ENCODE measurements at places on chromosomes 7 and 10.

DNA sequence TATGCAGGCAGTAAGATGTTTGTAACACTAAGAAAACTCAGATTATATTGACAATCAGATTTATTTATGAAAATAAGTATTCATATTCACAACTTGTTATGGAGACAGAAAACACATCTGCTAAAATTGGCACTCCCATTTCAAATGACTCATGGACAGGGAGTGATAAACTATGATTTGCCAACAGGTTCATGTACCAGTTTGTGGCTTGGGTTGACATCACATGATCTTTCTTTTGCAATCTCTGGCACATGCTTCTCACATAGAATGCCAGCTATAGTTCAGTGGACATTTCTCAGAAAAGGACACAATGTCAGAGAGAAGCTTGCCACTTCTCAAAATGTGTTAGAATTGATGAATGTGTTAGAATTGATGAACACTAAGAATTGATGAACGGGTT lies 663.2 kb upstream of the ANKRD30A start:
- no peak for DNase-seq

GRCh38 chr7:70114806-70115205 lies 516.5 kb downstream of the AUTS2 start:
- DNase-seq, result no peak

GRCh38 chr10:125363791-125364190 lies 203.4 kb upstream of the CTBP2 start:
- DNase-seq, result no peak

DNA sequence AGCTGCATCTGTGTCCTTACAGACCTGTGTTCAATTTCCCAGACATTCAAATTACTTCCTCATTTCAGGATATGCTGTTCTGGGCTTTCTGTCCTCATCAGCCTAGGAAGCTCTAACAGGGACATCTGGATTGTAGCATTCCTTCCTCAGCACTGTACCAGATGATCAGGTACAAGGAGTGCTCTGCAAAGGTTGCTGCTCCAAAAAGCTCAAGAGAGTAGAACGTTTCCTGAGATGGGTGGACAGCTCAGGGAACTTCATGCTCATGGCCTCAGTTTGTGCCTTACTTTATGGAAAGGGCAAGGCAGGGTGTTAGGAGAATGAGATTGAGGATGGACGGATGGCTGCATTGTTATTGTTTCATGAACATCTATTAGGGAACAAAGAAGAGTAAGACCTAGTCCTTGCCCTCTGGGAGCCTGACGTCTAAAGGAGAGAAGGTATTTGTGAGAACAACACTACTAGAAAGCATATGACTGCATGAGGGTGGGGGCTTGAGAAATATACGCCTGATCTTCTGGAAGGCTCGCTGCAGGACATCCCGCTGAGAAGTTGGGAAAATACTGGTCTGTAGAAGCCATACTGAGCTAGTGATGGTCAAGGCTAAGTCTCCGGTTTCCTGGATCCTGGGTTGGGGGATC lies 10.5 kb upstream of the ZNF212 start:
- no peak for DNase-seq

DNA sequence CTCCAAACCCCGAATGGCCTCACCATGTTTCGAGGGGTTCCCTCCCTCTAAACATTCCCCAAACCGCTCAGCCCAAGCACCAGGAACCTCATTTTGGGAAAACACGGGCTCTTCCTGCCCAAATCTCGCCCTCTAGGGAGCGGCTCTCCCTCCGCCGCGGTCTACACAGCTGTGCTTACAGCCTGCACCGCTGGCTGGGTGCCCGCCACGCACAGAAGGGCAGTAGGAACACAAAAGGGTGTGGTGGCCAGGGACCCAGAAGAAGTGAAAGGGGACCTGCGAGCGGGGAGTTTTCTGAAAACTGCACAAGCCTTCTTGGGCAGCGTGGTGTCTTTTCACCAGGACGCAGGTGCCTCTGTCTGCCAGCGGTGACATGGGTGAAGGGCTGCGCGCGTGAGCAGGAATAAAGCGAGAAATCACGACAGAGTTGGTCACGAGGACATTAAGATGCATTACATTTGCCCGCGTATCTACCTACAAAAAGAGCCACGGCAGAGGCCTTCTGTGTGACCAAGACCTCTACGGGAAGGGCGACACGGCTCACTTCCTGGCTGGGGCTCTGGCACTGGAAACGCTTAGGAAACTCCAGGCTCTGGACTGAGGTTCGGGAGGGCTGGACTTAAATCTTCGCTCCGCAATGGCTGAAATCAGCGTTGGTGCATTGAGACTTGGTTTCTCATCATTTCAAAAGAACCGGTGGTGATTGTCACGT lies 171.7 kb downstream of the LSM5 start:
- no peak for DNase-seq

GRCh38 chr7:28815928-28816373 lies 142.2 kb downstream of the TRIL start:
- DNase-seq, result no peak

DNA sequence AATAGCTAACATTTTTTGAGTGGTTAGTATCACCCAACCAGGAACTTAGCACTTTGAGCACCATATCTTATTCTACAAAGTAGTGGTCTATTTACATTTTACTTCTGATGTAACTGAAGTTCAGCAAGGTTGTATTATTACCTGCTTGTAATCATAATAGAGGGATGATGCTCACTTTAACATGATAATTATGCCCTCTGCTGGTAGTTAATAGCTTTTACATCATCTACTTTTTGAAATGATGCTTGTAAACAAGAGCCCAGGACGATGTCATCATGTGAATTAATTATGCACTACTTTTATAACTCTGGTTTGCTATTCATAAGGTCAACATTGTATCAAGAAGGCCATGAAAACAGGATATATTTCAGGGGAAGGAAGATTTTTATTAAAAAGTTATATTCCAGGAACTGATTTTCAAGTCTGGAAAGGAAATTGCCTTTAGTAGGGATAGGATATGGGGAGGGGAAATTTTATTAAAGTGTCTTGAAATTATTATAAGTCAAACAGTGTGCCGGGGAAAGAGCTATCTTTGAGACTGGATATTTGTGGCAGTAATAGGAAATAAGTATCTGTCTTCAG lies 80.3 kb upstream of the SCIN start:
- no peak for DNase-seq

GRCh38 chr10:43041422-43042342 lies 35.2 kb upstream of the RET start:
- no peak for DNase-seq

GRCh38 chr10:59895629-59896116 lies 10.7 kb downstream of the CCDC6 start:
- no peak for DNase-seq

DNA sequence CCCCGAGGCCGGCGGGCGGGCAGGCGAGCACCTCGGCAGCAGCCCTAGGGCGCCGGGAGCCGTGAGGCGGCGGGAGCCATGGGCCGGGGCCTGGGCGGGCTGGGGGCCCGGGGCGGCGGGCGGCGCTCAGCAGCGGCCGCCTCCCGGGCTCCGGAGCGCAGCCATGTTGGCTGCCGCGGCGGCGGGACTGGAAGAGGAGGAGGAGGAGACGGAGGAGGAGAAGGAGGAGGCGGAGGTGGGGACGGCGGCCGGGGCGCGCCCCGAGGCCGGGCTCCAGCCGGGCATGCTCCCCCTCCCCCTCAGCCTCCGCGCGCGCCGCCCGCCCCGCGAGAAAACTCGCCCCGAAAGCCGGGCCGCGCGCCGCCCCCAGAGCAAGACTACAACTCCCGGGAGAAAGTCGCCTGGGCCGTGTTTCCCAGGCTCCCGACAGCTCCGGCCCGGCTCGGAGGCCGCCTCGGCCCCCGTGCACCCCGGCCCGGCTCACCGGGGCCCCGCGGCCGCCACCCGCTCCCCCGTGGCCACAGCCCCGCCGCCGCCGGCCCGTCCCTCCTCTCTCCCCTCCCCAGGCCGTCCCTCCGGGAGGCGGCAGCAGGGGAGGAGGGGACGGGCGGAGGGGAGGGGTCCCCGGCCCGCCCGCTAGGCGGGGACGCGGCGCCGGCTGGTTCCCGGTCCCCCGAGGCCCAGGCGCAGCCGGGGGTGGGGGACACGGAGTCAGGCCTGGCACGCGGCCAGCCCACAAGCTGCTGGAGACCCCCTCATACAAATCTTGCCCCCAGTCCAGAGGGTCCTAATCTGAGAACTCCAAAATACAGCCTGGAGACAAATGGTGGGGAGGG lies at the start of gene DLG5:
Gene DLG5, minus strand, starts transcription at position 190 of the 836 bp plus-strand sequence. CDS start 235 bp downstream, outside the sequence.
- DNase-seq, result no peak

- DNase-seq, result no peak
Observed at GRCh38 chr10:3056280-3057037, 10.9 kb upstream of the PFKP start.

- DNase-seq, result no peak
Observed at GRCh38 chr7:74228951-74229900, 19.4 kb downstream of the LAT2 start.

- DNase-seq, result no peak
Observed at GRCh38 chr7:126979722-126980121, 273.0 kb downstream of the GRM8 start.

DNA sequence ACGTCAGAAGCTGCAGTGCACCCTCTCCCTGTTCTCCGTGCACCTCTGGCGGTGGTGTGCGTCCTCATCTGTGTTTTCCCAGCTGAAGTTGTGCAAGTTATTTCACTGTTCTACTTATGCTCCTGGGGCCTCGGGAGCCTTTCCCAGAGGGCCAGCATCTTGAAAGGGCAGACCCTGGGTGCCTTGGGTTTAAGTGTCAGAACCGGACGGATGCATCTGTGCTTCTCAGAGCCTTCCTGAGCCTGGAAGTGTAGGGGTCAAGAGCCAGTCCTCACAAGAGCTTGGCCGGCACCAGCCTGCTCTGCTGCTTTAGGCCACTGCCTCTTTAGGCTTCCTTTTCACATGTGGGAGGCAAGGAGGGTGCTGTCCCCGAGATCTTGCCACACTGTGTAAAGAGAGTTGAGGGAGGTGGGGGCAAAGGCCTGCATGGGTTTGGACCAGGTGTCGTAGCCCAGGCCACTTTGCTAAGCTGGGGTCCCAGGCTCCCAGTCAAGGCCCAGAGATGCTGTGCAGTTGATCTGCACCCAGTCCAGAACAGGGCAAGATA lies 128.9 kb upstream of the NPS start:
- no peak for DNase-seq

- no peak for DNase-seq
Observed at GRCh38 chr7:123244768-123245167, 45.0 kb upstream of the SLC13A1 start.

- DNase-seq, result no peak
Observed at GRCh38 chr10:112374724-112375541, 1.0 kb downstream of the ACSL5 start.

DNA sequence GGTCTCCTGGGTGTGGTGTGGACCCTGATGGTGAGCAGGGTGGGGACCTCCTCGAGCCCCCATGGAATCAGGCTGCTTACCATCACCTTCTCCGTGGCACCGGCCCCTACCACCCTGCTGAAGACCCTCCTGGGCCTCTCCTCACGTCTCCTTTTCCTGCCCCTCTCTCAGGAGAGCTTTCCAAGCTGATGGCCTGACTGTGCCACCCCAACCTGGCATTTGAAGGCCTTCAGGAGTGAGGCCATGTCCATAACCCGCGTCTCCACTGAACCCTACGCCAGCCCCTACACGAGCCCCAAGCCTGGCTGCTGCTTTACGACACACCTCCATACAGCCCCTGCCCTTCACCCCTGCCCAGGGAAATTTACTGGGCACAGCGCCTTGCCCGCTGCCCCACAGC lies 55.4 kb downstream of the ZRANB1 start:
- peak; percentile 43 for DNase-seq

DNA sequence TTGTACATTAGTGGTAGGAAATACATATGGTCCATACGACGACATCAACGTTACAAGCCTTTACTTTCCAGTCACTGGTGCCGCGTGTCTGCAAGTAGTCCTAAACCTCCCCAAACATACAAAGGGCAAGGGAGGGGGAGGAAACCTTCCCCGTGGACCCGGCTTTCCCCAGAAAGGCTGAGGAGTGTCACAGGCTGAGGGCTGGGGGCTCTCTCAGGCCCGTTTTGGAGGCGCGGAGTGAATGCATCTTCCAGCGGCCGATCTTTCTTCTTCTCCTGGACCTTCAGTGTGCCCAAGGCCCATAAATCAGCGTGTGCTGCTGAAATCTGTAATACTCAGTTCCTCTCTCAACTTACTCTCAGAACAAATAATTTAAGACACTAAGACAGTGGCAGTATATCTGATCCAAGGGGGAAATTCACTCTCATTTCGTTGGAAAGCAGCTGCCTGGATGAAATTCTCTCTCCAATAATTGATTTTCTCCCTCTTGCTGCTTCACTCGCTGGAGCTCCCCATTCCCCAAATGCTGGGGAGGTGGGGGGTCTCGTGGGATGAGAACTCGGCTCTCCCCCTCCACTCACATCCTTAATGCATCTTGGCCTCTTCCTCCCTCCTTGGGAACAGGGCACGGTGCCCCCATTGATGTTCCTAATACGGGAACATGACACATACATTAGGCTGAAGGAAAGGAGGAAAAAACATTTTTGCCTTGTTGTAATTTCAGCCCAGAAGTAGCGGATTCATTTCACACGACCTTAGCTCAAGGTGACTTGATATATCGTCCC lies 126.1 kb downstream of the ADARB2 start:
- no peak for DNase-seq

GRCh38 chr7:8390262-8390626 lies 43.2 kb upstream of the NXPH1 start:
- no peak for DNase-seq

DNA sequence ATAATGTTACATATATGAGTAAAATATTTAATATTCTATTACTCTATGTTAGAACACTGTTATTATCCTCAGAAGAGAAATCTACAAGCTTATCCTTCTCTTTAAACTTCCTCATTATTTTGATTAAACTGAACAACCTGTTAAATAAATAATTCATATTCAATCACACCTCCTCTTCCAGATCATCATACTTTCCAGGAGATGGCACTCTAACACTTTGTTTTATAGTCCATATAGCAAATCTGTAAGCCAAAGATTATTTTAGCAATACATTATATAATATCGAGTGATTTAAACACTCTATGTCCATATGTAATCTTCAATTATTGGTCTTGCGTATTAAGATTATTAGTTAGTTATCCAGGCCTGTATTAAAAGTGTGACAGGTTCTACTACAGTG lies 694.1 kb downstream of the ANKRD7 start:
- DNase-seq, result no peak

DNA sequence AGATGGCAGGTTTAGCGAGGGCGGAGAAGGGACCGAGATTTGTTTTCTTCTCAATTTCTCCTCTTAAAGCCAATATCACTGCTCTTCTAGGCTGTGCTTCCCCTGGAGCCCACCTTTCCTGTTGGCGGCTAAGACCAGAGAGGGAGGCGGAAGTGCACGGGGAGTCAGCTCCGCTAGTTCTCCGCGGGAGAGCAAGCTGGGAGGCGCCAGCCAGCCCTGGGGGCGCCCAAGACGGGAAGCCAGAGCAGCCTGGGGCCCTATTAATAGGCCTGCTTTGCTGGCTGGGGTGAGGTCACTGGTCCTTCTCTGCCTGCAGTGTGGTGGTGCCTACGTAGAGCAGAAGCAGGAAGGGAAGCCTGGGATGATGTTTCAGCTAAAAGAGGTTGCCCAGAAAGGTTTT lies 61.6 kb downstream of the LSM5 start:
- DNase-seq, result no peak

- no peak for DNase-seq
Observed at GRCh38 chr10:93199191-93199751, 125.6 kb downstream of the CYP26A1 start.

GRCh38 chr7:30263090-30263710 lies 21.2 kb upstream of the ZNRF2 start:
- DNase-seq, result no peak

Data from CD8-positive, alpha-beta T cell (primary cell).